NK-92 treated with Interleukin-12 subunit alpha and Interleukin-12 subunit beta, amount 100 ng/mL, for 24 hours (cell line): ENCODE measurements at places on chromosomes 11 and 22.
A peak's percentile ranks its signal among the peaks of the same experiment; 100 is the strongest.

DNA sequence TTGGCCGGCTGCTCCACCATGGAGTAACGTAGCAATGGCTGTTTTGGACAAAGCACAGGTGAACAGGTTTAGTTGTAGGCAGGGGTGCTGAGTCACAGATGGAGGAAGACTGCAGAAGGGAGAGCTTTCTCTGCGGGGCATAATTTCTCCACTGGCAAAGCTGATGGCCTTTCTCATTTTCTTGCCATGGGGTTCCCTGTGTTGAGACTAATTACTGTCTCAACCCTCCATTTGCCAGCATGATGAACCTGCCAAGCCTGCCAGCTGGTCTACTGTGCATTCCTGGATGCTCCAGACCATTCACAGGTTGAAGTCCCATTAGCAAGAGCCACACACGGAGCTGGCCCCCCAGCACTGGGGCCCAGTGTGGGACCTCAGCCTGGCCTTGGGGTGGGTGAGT, 202.4 kb downstream of the BARX2 start:
- no peak for DNase-seq

DNA sequence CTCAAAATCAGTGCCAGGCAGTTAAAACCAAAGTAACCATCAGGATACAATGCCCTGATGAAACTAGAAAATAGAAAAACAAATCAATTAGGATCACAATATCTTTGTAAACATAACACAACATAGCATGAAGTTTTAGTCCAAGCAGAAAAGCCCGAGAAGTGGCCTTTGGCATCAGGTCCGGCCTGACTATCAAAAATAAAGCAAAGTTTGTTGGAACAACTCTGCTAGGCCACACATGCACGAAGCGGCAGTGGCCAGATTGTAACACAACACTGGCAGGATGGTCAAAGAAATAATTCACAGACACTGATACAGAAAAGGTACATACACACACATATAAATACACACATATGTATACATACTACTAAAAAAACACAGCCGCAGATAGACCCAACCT, 26.9 kb downstream of the CDON start:
- no peak for DNase-seq

DNA sequence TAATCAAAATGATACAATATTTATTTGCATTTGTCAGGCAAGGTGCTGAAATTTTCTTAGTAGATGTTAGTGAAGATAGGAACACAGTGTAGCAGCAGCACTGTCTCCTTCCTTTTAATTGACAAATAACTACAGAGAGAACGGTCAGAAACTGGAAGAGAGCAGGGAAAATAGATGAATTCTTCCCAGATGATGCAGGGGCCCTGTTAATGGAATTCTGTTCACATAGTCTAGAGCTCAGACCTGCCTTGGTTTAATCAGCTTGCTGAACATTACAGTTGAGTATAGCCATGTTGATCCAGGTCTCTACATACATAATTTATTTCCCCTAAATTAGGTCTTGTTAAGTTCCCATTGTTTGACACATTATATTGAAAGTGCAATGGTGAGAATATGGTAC, 127.4 kb downstream of the SLC17A6 start:
- no peak for DNase-seq

GRCh38 chr11:32821917-32822560, 7.7 kb upstream of the PRRG4 start:
- no peak for DNase-seq

GRCh38 chr11:72727521-72727920, 24.7 kb downstream of the ARAP1 start:
- DNase-seq, result no peak

DNA sequence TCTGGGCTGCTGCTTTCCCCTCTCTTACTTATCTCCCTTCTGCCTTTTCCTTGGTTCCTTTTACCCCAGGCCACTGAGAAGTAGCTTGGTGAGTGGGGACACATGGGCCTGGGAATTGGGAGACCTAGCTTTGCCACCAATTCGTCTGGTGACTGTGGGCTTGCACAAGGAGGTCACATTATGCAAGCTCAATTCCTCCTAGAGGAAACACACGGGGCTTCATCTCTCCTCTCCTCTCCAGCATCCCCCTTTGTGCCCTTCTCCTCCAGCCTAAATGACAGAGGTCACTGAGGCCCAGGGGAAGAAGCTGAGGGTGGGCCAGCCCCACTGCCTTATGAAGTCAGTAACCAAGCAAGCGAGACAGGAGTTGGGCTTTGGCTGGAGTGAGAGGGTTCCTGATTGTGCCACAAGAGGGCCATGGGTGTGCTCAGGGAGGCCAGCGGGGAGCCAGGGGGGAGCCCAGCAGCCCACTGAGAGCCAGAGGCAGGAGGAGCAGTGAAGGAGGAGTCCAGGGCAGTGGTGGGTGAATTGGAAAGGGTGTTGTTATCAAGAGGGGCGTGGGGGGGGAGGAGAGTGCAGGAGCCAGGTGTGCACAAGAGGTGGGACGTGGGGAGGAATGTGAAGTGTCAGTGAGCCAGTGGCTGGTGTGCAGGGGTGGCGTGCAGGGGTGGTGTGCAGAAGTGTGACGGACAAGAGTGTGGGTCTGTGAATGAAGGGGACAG, 2.0 kb downstream of the CLCF1 start:
- no peak for DNase-seq

- DNase-seq, result no peak
Measured at GRCh38 chr11:47257517-47258316, at the start of gene NR1H3. NR1H3 (plus strand) TSS chr11:47257996; CDS start chr11:47259217, 1,221 bp downstream.

- no peak for DNase-seq
Measured at GRCh38 chr11:122802876-122803275, 35.4 kb upstream of the CRTAM start.

DNA sequence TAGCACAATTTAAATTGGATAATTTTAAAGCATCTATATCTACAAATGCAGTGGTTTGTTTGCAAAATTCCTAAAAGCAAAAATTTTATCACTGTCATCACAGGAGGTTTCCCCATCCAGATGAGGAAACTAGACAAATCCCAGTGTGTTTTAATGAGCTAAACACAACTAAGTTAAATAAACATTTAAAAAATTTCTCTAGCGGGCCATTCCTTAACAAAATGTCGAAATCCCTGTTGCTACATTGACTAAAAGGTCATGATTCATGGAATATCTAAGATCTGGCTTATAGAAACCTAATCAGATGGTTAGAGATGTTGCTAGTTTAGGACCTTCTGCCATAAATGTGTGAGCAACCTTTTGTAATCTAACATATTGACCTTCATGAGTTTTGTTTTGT, 107.3 kb upstream of the BDNF start:
- DNase-seq, result no peak

DNA sequence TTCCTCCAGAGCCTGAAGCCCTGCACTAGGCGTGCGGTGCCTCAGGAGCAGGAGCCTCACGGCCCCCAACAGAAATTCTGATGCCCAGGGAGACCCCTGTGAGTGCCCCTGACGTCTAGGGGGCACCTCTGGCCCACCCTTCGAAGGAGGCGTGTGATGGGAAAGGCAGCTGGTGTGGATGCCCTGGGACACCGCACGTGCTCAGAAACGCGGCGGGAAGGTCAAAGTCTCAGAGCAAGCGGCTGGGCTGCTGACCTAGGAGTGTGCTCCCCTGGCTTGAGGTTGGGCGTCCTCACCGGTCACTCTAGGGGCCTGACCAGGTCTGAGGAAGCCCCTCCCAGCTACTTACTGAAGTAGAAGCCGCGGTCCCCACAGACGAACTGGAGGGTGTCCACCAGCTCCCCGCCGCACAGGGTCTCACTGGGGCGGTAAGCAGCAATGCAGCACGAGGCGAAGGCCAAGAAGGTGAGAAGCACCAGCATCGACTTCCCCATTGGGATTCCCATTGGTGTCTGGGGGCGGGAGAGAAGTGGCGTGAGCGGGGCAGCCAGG, 4.1 kb downstream of the IGF2 start:
- DNase-seq, result no peak

GRCh38 chr22:29580200-29580810, 608 bp downstream of the NIPSNAP1 start:
- DNase-seq, result no peak

DNA sequence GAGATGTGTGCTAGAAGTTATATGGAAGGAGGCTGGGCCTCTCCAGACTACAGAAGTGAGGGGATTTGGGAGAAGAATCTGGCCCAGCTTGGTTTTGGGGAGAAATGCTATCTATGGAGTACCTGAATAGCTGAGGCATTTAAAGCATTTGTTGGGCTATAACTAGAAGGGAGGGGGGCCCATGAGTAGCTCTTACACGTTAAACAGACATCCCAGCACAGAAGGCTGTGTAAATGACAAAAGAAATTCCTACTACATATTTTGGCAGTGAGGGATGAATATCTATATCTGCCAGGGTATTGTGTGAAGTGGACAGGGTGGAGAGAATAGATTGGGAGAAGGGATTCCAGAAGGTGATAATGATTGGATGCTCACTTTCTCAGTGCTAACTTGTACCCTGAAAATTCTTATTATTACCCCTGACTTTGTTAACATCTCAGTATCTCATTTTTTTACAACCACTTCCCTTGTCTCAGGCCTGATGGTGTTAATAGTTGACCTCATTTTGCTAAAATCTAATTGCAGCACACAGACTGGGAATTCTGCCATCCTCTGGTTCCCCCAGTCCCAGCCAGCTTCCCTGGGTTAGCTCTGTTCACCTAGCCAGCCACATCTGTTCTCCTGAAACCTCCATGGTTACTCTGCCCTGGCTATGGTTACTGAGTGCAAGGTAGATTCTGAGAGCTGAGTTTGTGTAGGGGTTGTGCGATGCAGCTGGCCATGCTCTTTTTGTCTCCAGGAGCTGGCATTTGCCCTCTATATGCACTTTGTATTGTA, 28.8 kb upstream of the RRM1 start:
- no peak for DNase-seq

DNA sequence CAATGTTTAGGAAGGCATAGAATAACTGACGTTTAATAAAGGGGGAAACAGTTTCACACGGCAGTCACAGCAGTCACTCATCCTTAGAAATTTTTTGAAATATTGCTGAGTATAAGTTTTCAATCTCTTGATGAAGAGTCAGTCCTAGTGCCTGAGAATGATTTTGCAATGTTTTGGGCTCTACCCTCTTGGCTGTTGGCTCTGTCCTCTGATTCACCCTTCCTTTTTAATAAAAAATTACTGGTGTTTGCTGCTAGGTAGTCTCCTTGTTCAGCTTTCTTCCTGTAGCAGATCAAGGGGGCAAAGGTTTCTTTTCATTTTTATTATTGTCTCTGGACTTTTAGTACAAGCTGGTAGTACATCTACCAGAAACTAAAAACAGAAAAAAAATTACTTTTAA, 194.3 kb upstream of the ANO3 start:
- no peak for DNase-seq

DNA sequence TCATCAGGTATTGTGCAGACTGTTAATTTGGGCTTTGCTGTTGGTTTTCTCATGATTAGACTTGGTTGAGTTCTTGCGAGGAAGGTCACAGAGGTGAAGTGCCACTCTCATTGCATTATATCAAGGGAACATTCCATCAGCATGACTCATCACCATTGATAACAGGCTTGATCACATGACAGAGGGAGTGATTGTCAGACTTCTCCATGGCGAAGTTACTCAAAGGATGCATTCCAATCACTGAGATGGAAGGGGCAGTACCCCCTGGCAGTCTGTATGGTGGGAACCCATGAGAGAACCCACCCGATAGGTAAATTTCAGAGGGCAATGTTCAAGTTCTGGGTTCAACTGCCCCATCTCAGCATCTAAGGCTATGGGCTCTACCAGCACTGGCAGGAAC, 19.4 kb upstream of the P2RY2 start:
- DNase-seq, result no peak

DNA sequence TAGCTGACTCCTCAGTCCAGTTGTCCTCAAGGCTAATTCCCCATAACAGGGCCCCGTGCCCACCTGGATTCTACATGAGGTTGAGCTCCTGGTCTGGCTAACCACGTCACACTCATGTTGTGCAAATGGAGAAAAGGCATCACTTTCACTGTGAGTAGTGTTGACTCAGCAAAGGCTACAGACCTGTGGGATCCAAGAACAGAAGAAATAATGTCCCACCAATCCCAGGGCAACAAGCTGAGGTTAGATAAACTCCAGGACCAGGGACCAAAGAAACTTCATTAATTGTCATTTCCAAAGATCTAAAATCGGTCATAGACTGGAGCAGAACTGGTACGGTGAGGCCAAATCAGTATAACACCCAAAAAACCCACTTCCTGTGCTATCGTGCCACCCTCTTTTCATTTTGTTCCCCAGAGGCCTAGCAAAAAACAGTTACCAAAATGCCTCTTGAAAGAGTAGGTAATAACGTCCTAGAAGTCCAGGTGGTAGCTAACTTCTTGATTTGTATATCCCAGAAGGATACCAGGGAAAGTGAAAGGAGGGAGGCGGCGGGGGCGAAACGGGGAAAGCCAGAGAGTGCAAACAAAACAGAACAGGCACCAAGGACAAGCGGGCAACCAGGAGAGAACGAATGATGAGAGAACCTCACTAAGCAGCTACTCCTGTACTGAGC, 1.4 kb downstream of the PCSK7 start:
- DNase-seq, result peak; percentile 25

GRCh38 chr11:7449211-7449840, 36.0 kb upstream of the OLFML1 start:
- DNase-seq, result no peak

- no peak for DNase-seq
Measured at GRCh38 chr11:14376920-14377319, 17.9 kb upstream of the RRAS2 start.

DNA sequence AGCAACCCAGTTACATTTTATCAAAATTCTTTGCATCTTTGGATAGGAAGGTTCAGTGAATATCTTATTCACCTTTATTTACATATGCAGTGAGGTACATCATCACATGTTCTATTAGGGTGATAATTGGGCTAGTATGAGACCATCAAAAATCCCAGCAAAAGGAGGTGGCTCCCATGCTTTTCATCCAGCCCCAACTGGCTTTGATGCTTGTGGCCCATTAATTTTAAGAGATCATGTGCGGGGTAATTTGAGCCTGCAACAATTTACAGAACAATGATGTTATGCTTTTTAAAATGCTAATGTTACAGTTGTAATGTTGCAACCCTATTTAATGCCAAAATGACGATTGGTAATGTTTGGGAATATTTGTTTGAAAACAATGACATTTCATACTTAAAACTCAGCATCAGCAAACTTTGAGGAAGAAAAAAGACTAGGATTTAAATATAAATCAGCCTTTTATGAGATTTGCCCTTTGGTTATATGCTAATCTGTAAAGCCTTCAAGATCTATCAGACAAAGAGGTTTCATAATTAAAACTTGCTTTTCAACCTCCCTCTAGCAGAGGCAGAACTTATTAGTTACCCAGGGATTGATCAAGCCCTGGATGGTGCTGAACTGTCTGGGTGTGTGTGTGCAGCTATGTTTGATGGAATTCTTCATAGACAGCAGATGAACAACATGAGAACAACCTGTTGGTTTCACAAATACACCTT, 183.5 kb upstream of the SORL1-AS1 start:
- DNase-seq, result no peak

GRCh38 chr11:102577182-102577581, 46.6 kb upstream of the MMP7 start:
- no peak for DNase-seq

DNA sequence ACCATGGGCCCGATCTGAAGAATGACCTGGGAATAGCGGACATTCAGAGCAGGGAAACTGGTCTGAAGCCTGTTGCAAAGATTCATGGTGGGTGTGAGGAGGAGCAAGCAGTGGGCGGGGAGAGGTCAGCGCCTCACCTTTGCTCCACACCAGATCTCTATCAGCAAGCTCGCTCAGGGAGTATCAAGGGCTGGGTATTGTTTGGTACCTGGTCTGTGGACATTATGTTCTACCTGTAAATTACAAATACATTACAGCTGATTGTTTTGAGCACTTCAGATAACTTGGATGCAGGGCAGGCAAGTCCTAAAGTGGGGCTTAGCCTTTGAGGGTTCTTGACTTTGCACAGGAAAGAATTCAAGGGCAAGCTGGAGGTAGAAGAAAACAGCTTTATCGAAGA, 10.8 kb upstream of the SEC14L4 start:
- no peak for DNase-seq

- no peak for DNase-seq
Measured at GRCh38 chr11:119583585-119583984, 145.4 kb downstream of the NECTIN1 start.
